ENCODE measurements at places on chromosomes 3 and 15. TPM values are rescaled to one million over a fixed set of nuclear protein-coding genes. Genes with fewer than 3 reads are reported as not detected.

The SNTN gene
- not detected for total RNA-seq

The HCLS1 gene
- 343 TPM for total RNA-seq

The CKMT1B gene
- not detected for total RNA-seq

The IQGAP1 gene
- 201 TPM for total RNA-seq

The CHRFAM7A gene
- total RNA-seq, result not detected

The CILP gene
- not detected for total RNA-seq

The FBXO40 gene
- total RNA-seq, result not detected

The SLC22A14 gene
- not detected for total RNA-seq

The BCL2A1 gene
- total RNA-seq, result 28.3 TPM

The HIGD1A gene
- total RNA-seq, result 43.7 TPM

The TBC1D23 gene
- total RNA-seq, result 28.8 TPM

The ARL14 gene
- not detected for total RNA-seq

All from activated naive CD4-positive, alpha-beta T cell treated with anti-CD3 and anti-CD28 coated beads, Interleukin-2, amount 10 ng/mL, durations not matched to agents 5 hours and 36 hours (primary cell).